ENCODE measurements at places on chromosomes 6 and 20.

DNA sequence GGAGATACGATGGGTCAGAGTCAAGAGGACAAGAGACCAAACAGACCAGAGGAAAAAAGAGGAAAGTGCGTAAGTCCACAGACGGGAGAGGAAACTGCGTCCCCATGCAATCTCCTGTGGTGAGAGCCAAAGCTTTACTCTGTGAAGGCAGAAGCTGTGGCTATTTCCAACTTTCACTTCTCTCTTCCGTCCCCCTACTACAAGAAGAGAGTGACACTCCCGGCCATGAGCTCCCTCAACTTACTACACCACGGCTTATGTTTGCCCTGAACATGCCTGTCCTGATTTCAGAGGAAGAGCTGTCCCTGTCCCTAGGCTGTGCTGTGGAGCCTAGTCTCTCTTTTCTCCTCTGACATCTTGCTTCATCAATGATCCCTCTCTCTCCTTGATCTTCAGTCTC is 11.5 kb upstream of the SSR1 start:
- no peak for DNase-seq

- DNase-seq: no peak
Measured at GRCh38 chr6:46967826-46968349, 46.1 kb upstream of the ADGRF5 start.

- no peak for DNase-seq
Measured at GRCh38 chr6:143332153-143332845, 118.2 kb downstream of the ADAT2 start.

DNA sequence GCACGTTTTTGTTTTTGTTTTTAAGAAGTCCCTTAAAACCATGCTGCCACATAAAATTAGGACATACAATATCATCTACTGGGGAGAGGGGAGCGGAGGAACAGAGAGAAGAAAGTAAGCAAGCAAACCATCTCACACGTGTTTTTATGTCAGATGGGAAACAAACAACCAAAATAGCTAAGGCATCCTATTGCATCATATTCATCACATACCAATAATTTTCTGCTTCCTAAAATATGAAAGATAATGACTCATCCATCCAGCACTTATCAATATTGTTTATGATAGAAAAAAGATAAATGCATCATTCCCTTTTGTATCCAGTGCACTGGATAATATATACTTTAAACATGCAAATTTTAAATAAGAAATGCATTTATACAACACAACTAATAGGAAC is 329.6 kb downstream of the RNGTT start:
- no peak for DNase-seq

DNA sequence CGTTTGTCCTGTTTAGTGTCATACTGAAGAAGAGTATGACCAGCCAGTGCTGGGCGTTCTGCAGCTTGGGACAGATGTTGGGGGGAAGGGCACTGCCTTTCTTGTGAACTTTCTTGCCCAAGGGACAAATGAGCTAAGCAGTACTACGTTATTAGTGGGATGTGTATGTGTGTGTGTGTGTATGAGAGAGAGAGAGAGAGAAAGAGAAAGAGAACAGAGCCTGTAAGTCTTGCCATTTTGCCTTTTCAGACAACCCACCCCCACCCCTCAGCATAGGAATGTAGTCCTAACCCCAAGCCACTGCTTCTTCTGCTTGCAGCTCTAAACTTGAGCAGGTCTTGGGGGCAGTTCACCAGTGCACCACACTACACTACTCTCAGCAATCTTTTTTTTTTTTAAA is 45.5 kb downstream of the E2F3 start:
- DNase-seq: no peak

- DNase-seq: no peak
Measured at GRCh38 chr6:5827056-5827904, 179.4 kb downstream of the NRN1 start.

DNA sequence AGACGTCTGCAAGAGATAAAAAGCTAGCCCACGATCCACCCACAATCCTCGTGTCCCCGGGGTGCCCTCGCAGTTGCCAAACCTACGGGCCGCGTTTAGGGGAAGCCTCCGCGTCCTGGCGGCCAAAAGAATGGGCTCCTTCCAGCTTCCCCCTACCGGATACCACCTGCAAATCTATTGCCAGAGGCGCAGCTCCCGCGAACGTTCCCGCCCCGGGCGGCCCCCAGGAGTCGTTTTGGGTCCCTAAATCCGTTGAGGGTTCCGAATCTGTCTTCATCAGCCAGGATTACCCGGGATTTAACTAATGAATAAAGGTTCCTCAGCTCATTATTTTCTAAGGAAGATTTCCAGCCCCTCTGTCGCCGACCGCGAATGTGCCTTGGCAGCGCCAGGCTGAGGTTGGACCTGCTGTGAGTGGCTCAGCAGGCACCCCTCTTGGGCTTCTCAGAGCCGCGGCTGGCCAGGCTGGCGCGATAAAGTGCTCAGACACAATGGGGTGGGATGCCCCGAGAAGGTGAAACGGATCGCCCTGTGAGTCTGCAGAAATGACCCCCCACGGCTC is 2.8 kb upstream of the VSX1 start:
- no peak for DNase-seq

- DNase-seq: no peak
Measured at GRCh38 chr6:41416501-41416837, 81.1 kb downstream of the NCR2 start.

DNA sequence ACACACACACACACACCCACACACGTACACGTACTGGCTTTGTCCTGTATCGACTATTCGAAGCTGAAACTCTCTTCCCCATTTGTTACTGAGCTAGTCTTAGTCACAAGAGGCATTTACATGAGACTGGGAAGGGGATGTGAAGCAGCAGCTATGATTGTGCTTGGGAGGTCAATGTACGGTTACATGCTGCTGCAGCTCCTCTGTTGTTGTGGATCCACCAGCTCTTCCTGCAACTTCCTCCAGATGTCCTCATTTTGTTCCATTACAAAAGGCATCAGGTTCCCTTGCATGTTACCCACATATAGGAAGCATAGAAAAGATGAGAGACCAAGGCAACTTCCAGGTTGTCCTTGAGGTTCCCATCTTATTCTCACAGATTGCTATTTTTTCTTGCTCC is 612.4 kb upstream of the IMPG1 start:
- no peak for DNase-seq

- no peak for DNase-seq
Measured at GRCh38 chr6:5667737-5668136, 339.0 kb downstream of the NRN1 start.

GRCh38 chr6:167495506-167496401 is 170.9 kb downstream of the TTLL2 start:
- DNase-seq: no peak

GRCh38 chr6:73515204-73515655 is 5.6 kb downstream of the EEF1A1 start:
- DNase-seq: no peak

- no peak for DNase-seq
Measured at GRCh38 chr6:155327326-155328073, 13.2 kb upstream of the TFB1M start.

GRCh38 chr6:129500958-129501739 is 208.8 kb downstream of the ARHGAP18 start:
- DNase-seq: no peak

DNA sequence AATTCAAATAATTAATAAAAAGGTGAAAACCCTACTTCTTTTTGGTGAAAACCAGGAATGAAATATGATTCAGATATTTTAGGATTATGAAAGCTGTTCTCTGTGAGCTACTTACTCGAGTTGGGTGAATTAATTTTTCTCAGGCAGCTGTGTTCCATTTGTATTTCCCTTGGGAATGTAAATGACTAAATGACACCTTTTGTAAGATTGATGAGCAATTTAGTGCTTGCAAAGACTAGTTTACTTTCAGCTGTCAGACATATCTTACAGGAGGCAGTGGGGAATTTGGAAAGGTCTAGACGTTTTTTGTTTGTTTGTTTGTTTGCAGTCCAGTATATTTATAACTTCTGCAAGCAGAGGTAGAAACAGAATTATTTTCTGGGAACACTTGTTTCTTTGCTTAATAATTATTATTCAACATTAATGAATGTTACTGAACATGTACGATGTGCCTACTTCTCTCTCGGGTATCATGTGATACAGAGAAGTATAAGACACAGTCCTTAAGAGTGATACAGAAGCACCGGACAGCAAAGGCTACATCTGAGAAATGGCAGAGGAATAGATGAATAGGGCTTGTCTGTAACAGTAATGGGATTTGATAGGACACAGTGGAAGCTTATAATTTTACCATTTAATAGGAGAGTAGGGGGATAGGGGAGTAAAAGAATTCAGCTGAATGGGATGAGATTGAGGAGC is 91.3 kb downstream of the AKAP7 start:
- no peak for DNase-seq

All from DMS79 (cell line).